GF-D8 (cell line): ENCODE measurements at places on chromosomes 5 and 9.

GRCh38 chr9:76302947-76303550, 91.2 kb downstream of the RFK start:
- DNase-seq, result peak; percentile 10

DNA sequence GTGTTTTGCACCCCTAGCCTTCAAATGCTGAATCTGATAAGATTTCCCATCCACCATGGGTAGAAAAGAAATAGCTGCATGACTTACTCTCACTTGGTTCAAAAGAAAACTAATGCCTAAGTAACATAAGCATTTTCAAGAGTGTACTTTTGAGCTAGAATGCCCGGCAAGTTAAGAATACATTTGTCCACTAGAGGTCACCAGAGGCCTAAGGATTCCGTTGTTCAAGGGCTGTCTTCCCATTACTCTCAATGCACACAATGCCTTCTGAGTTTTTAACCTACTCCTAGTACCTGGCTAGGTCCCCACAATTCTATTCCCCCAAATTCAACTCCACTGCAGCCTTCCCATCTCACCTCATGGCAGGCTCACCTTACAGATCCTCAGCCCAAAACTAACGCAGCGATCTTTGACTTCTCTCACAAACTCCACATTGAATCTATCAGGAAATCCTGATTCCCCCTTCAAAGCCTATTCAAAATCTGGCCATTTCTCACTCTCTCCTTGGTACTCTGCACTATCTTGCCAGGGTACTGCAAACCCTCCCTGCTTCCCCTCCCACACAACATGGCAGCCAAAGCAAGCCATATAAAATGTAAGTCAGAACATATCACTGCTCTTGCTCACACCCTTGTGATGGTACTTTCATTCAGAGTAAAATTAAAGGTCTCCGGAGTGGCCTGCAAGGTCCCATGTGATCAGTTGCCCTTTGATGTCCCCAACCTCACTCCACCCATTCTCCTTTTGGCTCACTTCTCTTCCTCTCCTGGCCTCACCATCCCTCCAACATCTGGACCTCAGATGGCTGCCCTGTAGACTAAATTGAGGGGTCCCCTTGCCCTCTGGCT, 13.4 kb downstream of the OXCT1 start:
- DNase-seq, result no peak

DNA sequence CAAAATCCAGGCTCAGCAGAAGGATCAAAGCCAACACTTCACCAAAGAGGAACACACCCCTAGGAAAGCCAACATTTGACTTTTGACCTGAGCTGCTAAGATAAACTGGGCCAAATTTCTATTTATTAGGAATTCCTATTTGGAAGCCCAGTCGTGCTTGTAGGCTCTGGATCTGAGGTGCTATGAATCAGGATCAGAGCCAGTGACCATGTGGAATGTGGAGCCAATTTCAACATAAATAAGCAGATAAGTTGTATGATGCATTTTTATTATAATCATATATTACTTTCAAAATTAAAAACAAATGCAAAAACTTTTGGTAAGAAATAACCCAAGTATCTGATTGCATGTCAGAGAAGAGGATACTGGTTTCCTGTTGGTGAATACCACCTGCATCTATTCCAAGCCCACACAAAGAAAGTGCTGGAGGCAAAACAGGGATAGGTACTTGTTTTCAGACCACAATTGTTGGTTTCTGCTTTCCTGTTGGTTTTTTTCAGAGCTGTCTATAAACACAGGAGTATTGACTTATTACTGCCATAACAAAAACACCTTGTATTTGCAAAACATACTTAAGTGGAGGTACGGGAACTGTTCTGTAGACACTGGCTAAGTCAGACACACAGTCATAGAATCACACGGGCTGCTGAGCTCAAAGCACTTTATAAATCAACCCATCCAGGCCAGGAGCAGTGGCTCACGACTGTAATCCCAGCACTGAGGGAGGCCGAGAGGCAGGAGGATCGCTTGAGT, 52.8 kb downstream of the ARL15 start:
- no peak for DNase-seq

DNA sequence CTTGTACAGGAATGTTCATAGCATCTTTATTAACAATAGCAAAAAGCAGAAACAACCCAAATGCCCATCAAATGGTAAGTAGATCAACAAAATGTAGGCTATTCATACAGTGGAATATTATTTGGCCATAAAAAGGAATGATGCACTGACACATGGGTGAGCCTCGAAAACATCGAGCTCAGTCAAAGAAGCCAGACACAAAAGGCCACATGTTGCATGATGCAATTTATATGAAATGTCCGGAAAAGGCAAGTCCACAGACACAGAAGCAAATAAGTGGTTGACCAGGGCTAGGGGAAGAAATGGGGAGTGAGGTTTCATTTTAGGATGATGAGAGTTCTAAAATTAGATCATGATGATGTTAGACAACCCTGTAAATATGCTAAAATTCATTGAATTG, 16.5 kb upstream of the SLC2A8 start:
- no peak for DNase-seq

GRCh38 chr9:130940693-130941576, 1.9 kb upstream of the FIBCD1 start:
- DNase-seq, result no peak

- no peak for DNase-seq
These were observed 1767.7 kb downstream of the EFNA5 start for GRCh38 chr5:105903069-105903468.

- DNase-seq, result no peak
These were observed 158.1 kb downstream of the C9orf152 start for GRCh38 chr9:110049699-110050450.

- DNase-seq, result no peak
These were observed 26.2 kb upstream of the SMU1 start for GRCh38 chr9:33102551-33103210.

- DNase-seq, result peak; percentile 81
These were observed 6.1 kb upstream of the TMEM252 start for GRCh38 chr9:68546596-68547390.

DNA sequence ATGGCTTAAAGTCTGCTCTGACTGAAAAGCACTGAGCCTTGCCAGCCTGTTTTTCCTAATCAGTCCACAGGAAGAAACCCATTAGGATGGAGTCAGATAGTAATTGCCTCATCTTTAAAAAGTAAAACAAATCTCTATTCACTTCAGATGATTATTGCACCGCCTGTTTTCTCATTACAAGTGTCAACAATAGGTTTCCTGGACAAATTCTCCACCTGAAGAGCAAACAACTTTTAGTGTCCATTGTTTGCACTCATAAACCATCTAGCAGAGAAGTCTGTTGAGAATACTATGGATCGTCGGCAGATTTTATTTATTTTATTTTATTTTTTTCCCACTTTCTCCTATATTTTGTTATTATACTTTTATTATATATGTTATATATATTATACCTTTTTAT, 20.3 kb downstream of the C5orf63 start:
- DNase-seq, result no peak

DNA sequence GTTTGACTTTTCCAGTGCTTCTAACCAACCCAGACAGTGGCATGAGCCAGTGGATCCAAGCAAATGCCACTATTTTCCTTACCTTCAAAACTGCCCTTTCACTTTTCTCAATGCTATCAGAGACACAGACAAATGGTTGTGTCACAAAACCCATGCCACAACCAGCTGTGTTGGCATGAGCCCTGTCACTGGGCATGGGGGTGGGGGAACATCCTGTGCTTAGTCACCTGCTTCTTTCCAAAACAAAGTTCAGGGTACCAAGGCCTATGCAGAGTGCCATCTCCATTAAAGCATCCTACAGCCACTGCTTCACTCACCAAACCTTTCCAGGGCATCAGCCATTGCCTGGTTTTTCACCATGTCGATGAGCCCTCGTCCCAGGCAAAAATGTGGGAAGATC, 30.1 kb downstream of the NIPSNAP3B start:
- DNase-seq, result no peak

DNA sequence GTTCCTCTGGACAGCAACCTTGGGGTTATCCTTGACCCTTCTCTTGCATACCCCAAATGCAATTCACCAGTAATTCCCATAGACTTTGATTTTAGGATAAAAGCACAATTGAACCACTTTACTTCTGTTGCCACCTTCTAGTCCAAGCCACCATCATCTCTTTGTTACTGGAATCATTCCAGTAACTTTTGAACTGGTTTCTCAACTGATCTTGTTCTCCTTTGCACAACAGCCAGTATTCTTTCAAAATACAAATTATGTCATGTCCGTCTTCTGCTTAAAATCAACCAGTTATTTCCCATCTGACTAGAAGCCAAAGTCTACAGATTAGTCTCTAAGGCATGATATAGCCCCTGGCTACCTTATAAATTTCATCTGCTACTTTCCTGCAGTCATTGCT, 21.4 kb downstream of the SLC25A46 start:
- no peak for DNase-seq

- DNase-seq, result no peak
These were observed 70.0 kb downstream of the DMAC1 start for GRCh38 chr9:7729371-7730163.

DNA sequence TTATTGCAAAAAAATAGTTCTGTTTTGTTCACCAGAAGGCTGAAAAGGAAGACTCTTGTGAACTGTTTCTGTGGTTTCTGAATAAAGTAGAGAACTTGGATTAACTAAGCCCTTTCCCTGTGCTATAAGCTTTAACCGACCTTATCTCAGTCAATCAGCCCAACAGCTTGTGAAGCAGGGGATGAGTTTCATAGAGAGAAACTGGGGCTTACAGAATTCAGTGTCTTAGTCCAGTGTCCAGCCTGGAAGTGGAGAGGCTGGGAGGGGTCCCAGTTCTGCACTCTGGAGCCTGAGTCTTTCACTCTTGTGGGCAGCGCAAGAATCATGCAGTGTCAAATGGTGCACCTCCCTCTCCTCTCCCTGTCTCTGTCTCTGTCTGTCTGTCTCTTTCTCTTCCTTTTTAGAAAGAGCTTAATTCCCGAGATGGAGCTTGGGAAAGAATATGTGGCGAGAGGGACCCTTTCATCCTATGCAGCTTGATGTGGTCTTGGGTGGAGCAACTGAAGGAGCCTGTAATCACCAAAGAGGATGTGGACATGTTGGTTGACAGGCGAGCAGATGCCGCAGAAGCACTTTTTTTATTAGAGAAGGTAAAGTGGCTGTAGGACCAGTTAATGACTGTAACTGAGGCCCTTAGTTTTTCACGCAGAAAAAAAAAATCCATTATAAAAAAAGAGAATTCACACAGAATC, 17.0 kb downstream of the PTPDC1 start:
- DNase-seq, result no peak

- no peak for DNase-seq
These were observed 42.3 kb upstream of the MUSK start for GRCh38 chr9:110626101-110626829.

- DNase-seq, result no peak
These were observed 493.5 kb downstream of the MTRR start for GRCh38 chr5:8362495-8362894.

GRCh38 chr5:746258-746761, 38.2 kb downstream of the ZDHHC11B start:
- DNase-seq, result no peak

DNA sequence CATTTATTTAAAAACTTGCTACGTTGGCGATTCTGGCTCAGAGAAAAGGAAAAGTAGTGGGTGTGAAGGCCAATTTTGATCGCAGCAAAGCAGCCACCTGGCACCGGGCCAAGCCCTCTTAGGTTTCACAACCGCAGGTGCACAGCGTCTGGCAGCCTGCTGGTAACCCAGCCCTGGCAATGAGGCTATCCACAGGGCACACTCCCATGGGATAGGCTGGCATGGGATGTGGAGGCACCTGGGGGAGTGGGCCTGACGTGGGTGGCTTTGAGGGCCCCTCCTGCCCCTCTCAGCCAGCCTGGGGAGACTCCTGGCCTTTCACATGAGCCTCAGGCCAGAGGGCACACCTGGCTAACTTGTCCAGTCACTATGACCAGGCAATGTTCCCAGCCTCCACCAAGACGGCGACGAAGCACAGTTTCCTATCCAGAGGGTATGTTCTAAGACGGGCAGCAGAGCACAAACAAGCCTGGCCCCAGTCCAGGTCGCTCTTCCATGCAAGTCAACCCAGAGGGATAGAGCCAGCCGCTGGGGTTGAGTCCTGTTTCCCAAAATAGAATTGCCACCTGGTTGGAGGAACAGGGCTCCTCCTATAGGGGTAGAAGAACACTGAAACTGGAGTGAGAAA, 19.0 kb downstream of the CMBL start:
- DNase-seq, result no peak

GRCh38 chr9:5900622-5901021, 9.9 kb downstream of the MLANA start:
- DNase-seq, result no peak

DNA sequence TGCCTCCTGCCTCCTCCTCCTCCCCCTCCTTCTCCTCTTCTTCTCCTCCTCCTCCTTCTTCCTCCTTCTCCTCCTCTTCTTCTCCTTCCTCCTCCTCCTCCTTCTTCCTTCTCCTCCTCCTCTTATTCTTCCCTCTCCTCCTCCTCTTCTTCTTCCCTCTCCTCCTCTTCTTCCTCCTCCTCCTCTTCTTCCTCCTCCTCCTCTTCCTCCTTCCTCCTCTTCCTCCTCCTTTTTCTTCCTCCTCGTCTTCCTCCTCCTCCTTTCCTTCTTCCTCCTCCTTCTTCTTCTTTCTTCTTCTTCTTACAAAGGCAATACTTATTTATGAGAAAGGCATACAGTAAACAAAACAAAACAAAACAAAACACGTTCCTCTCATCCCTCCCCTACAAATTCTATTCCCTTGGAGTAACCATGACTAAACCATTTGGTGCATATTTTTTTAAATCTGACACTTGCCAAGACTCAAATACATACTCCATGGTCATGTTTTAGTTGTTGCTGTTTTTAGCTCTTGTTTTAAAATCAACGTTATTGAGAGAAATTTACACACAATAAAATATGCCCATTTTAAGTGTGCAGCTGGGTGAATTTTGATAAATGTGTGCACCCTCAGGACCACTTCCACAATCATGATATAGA, 135.6 kb downstream of the FOXD1 start:
- no peak for DNase-seq

DNA sequence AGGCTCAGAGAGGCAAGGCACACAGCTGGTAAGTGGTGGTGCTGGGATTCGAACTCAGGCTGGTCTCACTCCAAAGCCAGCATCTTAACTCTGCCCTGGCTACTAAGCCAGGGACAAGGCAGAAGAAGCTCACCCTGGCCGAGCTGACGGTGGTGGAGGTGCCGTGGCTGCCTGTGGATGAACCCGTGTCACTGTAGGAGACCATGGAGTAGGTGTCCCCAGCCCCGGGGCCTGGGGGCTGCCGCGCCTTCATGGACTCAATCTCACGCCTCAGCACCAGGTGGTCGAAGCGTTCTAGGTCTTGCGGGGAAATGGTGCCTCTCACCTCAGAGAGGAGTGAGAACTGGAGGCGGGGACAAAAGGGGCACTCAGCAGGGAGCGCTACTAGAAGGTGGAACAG, 35.4 kb upstream of the AKNA start:
- DNase-seq, result no peak

GRCh38 chr5:81393783-81394718, at the start of gene ACOT12:
Gene ACOT12, minus strand, starts transcription at chr5:81394134. Its CDS starts 20 bp downstream, at chr5:81394114.
- no peak for DNase-seq

- no peak for DNase-seq
These were observed 291.9 kb downstream of the NFIB start for GRCh38 chr9:14021871-14022525.

GRCh38 chr5:149239917-149240316, 31.7 kb upstream of the AFAP1L1 start:
- no peak for DNase-seq
